Activated T-cell treated with anti-CD3 and anti-CD28 coated beads for 4 hours (primary cell): ENCODE measurements at places on chromosomes 11 and 22.

GRCh38 chr11:73376803-73377629 lies 817 bp downstream of the RELT start:
- DNase-seq: peak; percentile 47

DNA sequence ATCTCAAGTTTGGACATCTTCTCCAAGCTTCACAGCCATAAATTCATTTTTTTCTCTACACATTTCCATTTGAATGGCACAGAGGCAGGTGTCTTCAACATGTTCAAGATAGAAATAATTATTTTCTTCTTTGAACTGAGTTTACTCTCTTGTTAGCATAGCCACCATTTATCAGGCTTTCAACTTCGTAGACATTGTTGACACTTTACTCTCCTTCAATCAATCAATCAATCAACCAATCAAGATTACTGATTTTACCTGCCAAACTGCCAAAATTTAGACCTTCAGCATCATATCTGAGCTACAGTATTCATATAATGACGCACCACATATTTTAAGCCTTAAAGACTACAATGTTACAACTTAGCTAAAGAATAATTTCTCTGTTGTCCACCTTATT lies 300.1 kb upstream of the LUZP2 start:
- no peak for DNase-seq

DNA sequence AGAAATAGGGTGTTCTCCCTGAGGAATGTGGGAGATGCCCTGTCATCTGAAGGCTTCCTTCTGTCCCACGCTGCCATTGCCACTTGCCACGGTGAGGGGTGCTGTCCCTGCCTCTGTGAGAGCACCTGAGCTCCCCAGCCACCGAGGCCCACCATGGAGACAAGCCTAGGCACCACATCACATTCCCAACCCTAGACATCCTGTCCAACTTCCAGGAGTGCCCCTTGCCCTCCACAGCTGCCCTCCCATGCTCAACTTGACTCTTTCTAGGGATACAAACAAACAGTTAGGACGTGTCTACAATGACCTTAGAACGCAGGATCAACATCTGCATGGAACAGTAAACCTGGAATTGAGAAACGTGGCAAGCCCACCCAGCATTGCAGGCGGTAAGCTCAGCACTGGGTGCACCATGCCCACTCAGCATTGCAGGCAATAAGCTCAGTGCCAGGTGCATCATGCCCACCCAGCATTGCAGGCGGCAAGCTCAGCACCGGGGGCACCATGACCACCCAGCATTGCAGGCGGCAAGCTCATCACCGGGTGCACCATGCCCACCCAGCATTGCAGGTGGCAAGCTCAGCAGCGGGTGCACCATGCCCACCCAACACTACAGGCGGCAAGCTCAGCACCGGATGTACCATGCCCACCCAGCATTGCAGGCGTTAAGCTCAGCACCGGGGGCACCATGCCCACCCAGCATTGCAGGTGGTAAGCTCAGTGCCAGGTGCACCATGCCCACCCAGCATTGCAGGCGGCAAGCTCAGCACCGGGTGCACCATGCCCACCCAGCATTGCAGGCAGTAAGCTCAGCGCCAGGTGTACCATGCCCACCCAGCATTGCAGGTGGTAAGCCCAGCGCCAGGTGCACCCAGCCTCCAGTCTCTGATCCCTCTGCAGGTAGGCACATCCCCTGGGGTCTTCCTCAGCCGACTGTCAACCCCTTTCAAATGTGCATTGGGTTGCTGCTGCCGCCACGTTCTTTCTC lies 1463.9 kb downstream of the TBC1D22A start:
- no peak for DNase-seq

- no peak for DNase-seq
Measured at GRCh38 chr22:24137595-24137994, 43.7 kb upstream of the SUSD2 start.

GRCh38 chr22:48940266-48941032 lies 887.2 kb downstream of the BRD1 start:
- no peak for DNase-seq

- DNase-seq: no peak
Measured at GRCh38 chr22:41106122-41106968, 14.0 kb downstream of the EP300 start.

DNA sequence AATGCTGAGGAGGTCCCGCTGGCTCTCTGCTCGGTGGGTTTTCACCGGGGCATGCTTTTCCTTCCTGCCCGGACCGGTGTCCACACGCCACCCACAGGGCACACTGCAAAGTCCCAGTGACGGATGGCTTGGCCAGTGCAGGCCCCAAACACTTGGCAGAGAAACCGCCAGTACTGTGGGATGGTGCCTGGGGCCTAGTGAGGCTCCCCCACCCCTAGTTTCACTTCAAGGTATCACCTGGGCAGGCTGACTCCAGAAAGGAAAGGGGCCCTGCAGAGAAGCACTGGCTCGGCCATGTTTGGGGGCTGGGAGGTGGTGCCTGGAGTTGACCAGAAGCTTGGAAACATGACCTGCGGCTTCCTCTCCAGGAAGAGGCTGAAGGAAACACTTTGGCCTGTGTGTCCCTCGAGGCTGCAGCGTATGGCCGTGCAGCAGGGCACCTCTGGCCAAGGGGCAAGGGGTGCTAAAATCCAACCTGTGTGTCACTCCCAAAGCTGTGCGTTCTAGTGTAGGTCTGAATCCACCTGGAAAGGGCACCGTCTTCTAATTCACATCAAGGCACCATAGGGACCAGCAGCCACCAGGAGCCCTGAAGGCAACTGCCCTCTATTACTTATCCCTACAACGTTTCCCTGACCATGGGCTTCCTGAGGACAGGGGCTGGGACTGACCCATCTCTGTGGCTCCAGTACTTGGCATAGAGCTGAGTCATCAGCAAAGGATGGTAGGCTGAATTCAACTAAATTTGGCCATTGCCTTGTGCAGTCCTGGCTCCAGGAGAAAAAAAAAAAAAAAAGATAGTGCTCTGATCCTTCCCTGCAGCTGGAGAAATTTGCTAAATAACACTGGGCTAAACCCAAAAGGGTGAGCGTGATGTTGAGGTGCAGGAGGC lies 22.6 kb downstream of the TPBGL start:
- DNase-seq: no peak

- DNase-seq: no peak
Measured at GRCh38 chr22:45934659-45935341, 42.2 kb downstream of the WNT7B start.

GRCh38 chr11:134505125-134505524 lies 93.1 kb upstream of the B3GAT1 start:
- DNase-seq: no peak

DNA sequence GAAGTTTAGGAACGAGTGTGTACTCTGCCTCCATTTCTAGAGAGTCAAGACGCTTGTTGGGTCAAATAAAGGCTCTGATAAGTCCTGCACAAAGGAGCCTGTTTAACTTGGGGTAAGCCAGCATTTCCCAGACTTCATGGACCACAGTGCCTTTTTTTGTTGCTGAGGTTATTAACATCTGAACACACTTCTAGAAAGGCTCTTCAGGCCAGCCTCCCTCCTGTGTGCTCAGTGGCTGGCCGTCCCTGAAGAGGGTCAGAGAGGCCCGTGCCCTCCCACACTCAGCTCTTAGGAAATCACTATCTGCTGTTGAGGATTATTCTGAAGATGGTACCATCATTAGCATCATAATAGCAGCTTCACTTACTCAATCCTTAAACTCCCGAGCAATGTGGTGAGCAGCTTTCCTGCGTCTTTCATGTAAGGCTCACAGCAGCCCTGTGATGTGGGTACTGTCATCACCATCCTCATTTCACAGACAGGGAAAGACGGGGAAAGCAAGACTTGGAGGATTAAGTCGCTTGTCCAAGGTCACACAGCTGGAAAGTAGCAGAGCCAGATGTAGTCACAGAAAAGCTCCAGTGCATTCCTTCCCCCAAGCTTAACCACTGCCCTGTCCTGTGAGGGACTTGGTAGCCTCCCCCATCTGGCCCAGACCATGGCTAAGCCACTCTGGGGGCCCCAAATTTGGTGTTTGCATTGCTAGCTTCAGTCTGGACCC lies 71.3 kb downstream of the TSPAN18 start:
- DNase-seq: no peak

DNA sequence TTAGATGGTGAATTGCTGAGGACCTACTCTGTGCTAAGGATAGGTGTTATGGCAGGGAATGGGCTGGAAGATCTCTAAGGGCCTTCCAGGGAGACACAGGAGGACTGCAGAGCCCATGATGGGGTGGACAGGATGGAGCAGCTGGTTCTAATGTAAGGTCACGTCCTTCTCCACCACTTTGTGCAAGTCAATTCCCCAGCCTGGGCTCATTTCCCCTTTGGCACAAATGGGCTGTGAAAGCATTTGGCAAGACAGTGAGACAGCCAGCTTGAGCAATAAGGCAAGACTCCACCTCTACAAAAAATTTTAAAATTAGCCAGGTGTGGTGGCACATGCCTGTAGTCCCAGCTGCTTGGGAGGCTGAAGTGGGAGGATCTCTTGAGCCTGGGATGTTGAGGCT lies 81.4 kb upstream of the THY1 start:
- DNase-seq: no peak

DNA sequence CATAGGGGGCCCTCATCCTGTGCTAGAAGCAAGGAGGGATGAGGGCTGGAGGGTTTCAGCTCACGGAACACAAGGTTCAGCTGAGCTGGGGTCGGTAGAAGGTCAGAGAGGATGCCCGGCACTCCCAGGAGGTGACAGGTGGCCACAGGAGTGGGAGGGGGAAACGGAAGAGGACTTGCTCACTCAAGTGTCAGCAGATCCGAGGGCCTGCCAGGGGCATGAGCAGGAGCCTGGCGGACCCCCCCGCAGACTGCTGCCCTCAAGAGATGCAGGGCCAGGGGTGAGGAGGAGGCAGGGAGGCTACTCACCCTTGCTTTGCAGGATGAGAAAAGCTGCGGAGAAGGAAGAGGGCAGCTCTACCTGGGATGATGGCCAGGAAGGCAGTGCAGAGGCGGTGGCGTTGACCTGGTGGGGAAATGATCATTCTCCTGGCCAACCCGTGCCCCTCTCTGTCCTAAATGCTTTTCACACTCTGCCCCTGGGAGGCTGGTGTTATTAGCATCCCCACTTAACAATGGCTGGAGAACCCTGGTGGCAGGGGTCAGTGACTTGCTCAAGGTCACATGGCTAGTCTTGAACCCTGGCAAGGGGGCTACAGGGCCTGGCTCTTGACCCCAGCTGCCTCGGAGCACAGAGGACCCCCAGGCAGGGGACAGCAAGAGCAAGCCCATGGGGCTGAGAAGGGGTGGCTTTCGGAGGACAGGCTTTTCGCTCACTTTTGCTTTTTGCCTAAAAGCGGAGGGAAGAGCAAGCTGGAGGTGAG lies 30.1 kb upstream of the CSNK1E start:
- no peak for DNase-seq

DNA sequence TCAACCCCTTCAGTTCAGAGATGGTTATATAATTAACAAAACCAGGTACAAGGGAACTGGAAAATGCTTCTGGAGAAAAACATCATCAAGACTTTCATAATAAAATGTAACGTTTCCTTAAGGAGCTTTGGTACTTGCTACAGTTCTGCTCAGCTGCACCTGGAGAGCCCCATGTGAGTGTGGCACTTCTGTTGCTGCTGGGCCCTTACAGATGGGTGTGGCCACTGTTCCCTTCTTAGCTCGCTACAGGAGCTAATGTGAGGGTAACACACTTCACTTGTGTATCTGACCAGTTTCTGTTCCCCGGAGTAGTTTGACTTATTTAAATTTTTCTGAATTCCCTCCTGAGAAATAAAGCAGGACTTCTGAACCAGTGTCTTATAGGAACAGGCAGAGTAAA lies 4.0 kb downstream of the POU2AF3 start:
- no peak for DNase-seq

- peak; percentile 34 for DNase-seq
Measured at GRCh38 chr11:36744375-36745168, 146.5 kb upstream of the RAG2 start.

DNA sequence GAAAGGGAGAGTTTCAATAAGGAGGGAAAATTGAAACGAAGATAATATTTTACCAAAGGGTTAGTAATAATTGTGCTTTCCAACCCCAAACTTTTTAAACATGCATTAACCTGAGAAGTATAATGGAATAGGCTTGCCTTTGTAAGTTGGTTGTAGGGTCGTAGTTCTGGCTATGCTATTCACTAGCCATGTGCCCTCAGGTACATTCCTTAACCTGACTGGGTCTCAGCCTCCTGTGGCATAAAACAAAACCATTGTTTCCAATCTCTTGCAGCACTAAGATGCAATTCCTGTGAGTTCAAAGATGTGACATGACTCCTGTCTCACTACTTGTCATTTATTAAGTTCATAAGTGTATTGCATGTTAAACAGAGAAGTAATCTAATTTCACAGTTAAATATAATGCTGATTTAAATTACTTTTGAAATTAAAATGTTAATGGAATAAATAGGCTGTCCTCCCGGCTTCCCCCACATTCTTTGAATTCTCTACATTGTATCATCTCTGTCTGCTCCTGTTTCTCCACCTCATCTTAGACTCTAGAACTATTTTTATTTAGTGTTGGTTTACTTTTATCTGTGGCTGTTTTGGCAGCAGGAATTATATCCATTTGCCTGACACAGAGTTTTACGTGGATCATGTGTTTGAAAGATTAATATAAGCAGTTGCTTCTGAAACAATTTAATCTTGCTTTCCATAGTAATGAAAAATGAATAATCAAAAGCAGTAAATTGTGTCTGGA lies 216.3 kb downstream of the FAT3 start:
- DNase-seq: no peak

GRCh38 chr11:35106595-35106994 lies 32.4 kb upstream of the CD44 start:
- DNase-seq: no peak

DNA sequence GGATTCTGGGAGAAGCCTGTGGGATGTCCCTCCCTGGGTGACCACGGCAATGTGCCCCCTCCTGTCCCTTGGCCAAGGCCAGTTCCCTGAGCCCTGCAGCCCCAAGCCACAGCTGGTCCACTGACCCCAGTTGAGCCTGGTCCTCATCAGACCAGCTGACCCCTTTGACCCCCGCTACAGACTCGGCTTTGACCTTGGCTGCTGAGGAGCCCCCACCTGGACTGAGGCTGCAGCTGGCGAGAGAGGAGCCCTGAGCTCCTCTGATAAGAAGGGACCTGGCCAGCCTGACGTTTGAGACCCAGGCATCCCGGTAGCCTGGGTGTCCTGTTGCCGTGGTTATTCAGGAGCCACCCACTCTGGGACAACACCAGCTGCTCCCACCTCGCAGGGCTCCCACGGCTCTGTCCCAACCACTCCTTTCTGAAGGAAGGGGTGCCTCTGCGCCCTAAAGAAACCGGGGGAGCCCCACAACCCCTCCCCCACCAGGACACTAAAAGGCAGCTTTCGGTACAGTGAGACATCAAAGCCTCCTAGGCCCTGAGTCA lies 3.0 kb downstream of the ASCL2 start:
- no peak for DNase-seq

- DNase-seq: no peak
Measured at GRCh38 chr22:37043828-37044538, 7.6 kb upstream of the KCTD17 start.
